ENCODE measurements at places on chromosomes 1 and 21.

DNA sequence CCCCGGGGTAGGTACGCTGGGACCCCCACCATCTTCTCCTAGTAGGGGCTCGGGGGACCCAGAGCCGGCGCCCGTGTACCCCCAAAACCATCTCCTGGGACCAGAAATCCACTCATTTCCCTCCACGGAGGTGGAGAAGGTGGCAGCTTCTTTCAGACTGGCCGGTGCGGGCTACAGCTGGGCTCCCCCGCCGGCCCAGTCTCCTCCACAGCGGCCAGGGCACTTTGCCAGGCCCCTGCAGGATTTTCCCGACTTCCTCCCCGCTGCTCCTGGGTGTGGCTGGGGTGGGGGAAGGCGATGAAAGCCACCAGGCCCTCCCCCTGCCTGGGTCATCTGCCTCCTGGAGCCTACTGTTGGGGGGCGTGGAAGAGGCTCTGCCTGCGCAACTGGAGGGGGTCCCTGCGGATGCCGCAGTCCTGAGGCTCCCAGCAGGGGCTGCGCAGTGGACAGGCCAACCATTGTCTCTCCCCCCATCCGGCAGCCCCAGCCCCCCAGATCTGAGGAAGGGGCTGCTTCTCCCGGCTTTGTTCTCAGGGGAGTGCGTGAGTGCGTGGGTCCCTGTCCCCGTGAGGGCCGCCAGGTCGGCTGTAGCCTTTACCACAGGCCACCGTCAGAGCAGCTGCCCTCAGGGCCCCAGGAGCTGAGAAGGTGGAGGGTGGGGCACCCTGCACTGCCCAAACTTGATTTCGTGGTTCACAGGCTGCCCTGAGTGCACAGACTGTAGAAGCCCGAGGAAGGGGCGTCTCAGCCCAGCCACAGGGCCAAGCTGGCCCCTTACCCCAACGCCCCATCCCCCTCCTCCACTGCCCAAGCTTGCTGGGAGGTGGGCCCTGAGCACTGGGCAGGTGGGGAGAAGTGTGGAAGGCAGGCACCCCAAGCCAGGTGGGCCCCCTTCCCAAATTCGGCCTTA is 1.3 kb downstream of the AGRN start:
- DNase-seq: peak; percentile 50

DNA sequence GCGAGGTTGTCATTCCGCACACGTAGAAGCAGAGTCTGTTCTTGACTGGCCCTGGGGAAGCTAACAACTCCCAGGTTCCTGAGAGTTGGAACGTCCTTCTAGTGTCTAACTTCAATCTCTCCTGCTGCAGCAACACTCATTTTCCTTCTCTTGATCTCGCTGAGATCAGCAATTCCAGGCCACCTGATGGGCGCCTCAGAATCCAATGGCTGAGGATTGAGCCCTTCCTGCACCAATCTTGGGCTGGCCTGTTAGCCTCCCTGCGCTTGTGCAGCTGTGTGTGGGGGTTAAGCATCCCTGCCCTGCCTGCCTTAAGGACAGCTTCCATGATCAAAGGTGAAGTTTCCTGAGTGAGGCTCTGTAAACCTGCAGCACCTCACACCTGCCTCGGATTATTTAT is 87.9 kb downstream of the SYT2 start:
- peak; percentile 38 for DNase-seq

DNA sequence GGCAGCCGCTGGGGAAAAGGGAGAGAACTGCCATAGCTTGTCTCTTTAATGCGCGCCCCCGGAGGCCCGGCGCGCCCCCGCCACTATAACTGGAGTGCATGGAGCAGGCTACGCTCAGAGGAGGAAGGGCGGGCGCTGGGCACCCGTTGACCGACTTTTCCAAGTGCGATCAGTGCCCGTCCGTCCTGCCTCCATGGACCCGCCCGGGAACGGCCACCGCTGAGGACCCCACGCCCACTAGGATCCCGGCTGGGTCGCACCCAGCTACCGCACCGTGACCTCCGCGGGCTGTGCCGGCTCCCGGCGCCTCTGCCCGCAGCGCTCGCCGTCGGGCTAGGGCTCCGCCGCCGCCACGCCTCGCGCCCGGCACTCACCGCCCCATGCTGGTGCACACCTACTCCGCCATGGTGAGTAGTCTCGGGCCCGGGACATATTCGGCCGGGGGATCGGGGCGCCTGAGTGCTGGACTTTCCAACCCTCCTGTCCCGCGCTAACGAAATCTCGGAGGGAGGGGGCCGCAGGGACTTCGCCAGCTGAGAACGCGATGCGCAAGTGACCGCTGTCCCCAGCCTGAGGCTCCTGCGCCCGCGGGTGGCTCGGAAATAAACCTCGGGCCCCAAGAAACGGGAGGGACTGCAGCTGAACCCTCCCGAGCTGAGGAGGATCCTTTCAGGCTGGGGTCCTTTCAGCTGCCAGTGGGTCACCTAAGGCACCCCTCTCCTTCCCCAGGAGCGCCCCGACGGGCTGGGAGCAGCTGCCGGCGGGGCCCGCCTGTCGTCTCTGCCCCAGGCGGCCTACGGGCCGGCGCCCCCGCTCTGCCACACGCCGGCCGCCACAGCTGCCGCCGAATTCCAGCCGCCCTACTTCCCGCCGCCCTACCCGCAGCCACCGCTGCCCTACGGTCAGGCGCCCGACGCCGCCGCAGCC is at the start of gene TFAP2E:
Gene TFAP2E, plus strand, starts transcription at position 117 of the 927 bp plus-strand sequence. Its CDS starts 264 bp downstream, at position 381.
- DNase-seq: peak; percentile 73

GRCh38 chr1:65001231-65001792 is 35.0 kb upstream of the JAK1 start:
- DNase-seq: peak; percentile 66

- no peak for DNase-seq
Observed at GRCh38 chr1:64856553-64856952, 109.8 kb downstream of the JAK1 start.
